ENCODE measurements at places on chromosomes 6 and 20.
A peak's percentile ranks its signal among the peaks of the same experiment; 100 is the strongest.

DNA sequence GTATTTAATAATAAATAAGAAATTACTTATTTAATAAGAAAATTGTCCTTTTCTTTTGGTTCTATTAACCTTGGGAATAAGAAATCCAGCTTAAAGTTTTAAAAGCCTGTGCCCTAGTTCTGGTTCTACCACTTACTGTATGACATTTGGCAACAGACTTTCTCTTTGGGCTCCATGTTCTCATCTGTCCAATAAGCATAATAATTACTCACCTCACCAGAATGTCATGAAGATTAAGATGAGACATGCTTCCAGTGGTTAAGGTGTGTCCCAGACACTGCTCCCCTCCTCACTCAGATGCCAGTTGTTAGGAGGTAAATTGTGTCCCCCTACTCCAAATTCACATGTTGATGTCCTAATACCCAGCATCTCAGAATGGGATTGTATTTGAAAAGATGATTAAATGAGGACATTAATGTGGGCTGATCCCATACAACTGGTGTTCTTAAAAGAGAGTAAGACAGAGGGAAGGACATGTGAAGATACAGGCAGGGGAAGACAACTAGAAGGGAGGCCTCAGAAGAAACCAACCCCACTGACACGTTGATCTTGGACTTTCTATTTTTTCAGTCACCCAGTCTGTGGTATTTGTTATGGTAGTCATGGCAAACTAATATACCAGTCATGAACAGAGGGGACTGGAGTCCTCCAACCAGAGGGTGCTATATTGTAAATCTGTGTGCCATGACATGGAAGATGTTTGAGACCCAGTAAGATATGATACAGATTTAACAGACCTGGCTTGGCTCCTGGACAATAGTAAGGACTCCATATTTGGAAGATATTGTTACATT lies 6.4 kb upstream of the MICAL1 start:
- DNase-seq, result no peak

- DNase-seq, result no peak
Observed at GRCh38 chr6:4378319-4378996, 243.1 kb upstream of the ECI2 start.

DNA sequence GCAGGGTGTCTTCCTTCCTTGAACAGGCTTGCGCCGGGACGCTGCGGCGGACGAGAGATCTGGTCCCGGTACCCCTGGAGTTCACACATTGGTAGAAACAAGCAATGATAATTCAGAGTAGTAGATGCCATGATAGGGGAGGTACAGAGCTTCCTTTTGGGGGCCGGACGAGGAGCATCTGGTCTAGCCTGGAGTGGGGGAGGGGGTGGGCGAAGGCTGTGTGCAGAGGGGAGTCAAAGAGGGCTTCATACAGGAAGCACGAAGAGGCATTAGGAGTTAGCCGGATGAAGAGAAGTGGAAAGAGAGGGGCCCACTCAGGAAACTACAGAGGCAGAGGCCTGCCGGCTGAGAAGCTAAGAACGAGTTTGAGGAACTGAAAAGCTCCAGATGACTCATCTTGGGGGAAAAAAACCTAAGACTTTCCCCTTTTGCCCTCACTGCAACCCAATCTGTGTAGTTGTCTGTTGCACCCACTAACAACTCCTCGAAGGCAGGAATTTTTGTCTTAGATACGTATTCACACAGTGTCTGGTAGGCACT lies 611 bp downstream of the CNPY3 start:
- DNase-seq, result peak; percentile 71

GRCh38 chr6:4153514-4153985 lies 18.2 kb upstream of the ECI2 start:
- no peak for DNase-seq

- no peak for DNase-seq
Observed at GRCh38 chr20:33713865-33714367, 6.2 kb downstream of the PXMP4 start.

- DNase-seq, result no peak
Observed at GRCh38 chr6:25899123-25899522, 25.1 kb upstream of the SLC17A3 start.

DNA sequence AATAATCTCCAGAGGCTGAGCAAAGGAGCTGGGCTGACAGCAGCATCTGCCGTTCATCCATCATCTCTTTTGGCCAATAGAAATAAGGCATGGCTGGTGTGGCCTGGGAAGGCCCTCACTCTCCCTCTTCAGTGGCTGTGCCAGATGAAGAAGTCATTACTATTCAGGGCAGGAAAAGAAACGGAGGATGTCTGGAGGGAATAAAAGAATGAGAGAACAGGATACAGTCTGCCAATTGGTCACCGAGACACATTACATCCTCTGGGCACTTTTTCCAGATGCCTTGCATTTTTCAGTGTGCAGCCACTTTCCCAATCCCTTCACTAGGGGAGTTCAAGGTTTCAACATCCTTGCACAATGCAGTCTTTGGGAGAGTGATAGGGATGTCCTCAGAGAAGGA lies 32.2 kb upstream of the VGLL2 start:
- no peak for DNase-seq

- no peak for DNase-seq
Observed at GRCh38 chr6:67880939-67881705, 754.0 kb upstream of the ADGRB3 start.

DNA sequence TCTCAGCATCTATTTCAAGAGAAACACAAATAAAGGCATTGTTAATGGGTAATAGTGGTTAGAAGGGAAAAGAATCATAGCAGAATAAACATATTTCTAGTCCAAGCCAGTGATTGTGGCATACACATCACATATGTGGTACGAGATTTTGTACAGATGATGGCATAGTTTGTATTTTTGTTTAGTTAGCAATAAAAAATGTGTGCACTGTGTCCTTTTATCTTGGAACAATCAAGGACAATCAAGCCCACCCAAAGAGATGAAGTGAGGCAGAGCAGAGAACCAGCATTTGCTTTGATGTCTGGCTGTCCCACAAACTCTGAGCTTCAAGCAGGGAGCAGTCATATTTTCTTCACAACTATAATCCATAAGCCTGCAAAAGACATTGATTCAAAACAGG lies 256.5 kb upstream of the CHD6 start:
- DNase-seq, result no peak

DNA sequence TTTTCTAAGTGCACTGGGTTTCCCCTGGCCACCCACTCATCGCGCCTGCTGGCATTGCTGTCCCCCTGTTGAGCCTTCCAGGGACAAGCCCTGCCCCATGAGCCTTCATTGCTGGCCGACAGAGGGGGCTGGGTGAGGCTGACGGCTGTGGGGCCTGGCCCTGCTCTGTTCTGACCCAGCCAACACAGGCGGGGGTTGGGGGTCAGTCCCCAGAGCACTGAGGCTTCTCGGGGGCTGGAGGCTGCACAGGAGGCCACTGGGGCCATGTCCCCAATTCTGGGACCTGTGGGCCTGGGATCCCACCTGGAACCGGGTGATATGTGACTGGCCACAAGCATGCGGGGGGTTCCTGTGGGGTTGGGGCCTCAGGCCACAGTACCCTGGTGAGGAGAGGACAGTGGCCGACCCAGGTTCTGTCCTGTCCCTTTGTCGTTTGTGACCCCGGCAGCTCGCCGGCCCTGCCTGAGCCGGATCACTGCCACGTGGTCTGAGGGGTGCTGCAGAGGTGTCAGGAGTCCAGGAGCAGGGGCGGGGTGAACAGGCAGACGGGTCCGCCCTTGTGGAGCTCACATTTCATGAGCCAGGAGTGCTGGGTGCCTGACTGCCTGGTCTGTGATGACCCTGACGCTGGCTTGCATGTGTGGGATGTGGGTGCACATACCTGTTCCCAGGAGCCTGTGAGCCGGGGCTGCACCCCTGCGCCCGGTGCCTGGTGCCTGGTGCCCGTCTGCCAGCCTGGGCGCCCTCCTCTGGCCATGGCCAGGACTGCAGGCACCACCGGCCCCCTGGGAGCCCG lies 2.1 kb upstream of the COL20A1 start:
- DNase-seq, result peak; percentile 35

- no peak for DNase-seq
Observed at GRCh38 chr6:28696167-28696566, 170.5 kb downstream of the GPX5 start.

GRCh38 chr6:138082232-138082631 lies 25.0 kb downstream of the PERP start:
- DNase-seq, result no peak
